ENCODE measurements at places on chromosomes 4 and X.

GRCh38 chr4:17066972-17067371, 168.5 kb upstream of the LDB2 start:
- DNase-seq: no peak

- DNase-seq: no peak
These were observed 83.1 kb upstream of the TEX13D start for GRCh38 chrX:124249345-124249744.

- no peak for DNase-seq
These were observed 55.4 kb upstream of the PLAC1 start for GRCh38 chrX:134713618-134714107.

DNA sequence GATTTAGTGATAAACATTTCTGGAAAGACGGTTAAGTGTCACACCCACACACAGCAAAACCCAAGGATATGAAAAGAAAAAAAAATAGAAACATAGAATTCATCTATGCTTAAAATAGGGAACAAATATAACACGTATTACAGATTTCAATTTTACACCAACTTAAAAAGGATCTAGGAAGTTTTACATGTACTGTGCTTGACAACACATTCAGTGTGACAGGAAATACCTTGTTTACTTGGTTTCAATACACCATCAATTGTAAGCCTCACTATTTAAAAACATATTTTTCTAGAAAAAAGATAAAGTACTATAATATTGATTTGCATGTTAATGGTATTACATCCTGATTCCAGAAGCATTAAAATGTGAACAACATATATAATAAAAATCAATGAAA, 77.0 kb upstream of the SPRY1 start:
- DNase-seq: no peak

- DNase-seq: no peak
These were observed 413.5 kb upstream of the GRIA3 start for GRCh38 chrX:122770581-122770980.

- no peak for DNase-seq
These were observed 285.0 kb downstream of the STIM2 start for GRCh38 chr4:27145597-27145996.

GRCh38 chr4:6767748-6768538, 14.6 kb upstream of the KIAA0232 start:
- no peak for DNase-seq

- DNase-seq: no peak
These were observed 26.8 kb upstream of the UGT2B4 start for GRCh38 chr4:69522554-69522953.

GRCh38 chr4:148006001-148006400, 274.1 kb downstream of the ARHGAP10 start:
- no peak for DNase-seq

DNA sequence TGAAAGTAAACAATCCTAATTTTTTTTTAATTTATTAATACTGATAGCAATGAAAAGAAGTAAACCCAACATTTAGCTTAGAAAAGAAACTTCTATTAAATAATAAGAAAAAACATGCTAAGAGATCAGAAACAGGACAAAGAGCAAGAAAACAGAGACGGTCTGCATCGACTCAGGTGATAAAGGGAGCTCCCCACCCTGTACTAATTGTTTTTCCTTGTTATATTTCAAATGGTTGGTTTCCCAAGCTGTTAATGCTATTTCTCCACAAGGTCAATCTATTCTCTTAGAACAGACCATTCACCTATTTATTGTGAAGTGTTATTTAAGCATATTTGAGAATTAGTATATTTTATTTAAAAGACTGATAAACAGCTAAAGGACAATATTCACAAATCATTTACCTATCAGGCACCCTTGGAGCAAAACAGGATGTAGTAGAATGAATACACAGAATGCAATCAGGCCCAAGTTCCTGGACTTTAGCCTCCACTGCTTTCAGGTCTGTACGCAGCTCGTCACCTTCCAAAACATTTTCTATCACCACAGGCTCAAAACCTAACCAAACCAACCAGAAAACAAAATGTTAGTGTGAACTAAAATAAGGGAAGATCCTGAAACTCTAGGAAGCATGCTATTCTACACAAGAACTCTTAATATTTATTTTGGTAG, 5.5 kb downstream of the SEPSECS start:
- no peak for DNase-seq

GRCh38 chr4:85701861-85702321, 226.9 kb downstream of the ARHGAP24 start:
- no peak for DNase-seq

DNA sequence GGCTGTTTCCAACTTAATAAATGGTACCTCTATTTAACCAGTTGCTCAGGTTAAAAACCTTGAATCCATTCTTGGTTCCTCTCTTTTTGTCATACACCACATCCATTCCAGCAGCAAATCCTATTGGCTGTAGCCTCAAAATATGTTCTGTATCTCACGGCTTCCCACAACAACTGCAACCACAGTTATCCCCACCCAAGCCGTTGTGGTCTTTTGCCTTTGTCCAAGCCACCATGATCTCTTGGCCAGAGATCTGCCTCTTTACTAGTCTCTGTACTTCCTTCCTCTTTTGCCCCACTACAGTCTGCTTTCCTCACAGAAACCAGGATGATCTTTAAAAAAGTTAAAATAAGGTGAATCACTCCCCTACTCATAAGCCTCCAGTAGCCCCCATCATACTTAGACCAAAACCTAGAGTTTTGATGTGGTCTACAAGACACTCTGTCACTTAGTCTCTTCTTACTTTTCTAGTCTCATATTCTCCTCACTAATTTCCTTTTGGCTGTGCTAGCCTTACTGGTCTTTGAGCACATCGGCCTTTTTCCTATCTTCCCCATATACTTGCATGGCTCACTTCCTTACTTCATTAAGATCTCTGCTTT, 10.3 kb downstream of the MAOA start:
- no peak for DNase-seq

GRCh38 chr4:34196375-34196774, 2047.9 kb downstream of the ARAP2 start:
- no peak for DNase-seq

DNA sequence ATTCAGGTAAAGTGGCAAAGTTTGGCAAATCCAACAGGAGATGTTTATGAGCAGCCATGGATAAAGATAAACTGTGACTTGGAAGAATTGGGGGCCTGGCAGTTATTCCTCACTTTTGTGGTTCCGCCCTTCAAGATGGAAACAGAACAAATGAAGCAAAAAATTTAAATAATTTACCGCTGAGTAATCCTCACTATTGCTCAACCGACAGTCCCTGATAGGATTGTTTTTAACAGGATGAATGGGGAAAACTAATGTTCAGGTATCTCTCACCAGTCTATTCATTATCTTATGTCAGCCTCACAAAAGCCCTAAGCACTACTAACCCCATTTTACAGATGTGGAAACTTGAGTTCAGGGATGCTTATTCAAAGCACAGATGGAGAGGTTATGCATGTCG, 90.8 kb downstream of the FNIP2 start:
- DNase-seq: no peak

DNA sequence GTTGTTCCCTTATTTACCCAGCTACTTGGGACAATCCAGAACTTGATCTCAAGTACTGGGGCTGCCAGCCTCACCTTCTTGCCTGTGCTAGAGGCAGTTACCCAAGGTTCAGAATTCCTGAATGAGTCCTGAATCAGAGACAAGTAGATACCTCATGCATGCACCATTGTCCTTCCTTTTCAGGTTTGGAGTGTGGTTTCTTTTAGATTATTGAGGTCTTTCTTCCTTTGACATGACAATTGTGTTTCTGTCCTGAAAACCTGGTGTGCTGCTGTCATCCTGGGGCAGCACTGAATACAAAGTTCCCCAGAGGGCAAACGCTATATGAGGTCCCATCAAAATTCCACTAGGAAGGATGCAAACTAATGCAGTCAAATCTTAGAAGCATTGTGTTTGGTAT, 3.5 kb downstream of the CXCL2 start:
- no peak for DNase-seq

DNA sequence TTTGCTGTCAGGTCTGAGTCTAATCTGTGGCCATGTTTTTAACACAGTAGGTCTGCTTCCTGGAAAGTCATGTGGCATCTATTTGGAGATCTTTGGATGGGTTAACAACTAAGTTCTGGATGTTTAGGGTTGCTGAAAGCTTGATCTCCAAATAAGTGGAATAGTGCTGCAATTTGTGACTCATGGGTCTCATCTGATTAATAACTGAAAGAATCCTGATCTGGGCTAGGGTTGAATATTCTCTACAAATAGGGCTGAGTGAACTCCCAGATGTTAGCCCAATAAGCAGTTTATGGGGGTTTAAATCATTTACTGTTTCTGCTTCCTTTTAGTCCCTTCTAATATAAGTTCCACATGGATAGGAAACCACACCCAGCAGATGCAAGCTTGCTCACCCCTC, 23.1 kb downstream of the CT47C1 start:
- DNase-seq: no peak

DNA sequence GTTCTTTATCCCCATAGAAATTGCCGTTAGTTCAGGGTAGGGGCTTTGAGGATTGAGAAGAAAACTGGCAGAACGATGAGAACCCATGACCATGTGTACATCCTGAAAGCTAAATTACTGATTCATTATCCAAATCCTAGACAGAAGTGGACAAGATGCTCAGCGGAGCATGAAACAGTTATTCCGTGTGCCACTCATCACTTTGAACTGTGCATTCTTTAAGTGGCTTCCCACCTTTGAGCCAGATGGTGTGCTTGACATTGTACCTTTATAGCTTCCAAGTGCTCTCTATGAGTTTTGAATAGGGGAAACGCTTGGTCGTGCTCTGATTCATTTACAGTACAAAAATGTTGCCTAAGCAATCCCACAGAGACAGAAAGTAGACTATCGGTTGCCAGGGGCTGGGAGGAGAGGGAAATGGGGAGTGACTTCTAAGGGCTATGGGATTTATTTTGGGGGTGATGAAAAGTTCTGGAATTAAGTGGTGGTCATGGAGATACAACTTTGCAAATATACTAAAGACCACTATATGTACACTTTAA, 100.0 kb downstream of the DOCK11 start:
- no peak for DNase-seq

DNA sequence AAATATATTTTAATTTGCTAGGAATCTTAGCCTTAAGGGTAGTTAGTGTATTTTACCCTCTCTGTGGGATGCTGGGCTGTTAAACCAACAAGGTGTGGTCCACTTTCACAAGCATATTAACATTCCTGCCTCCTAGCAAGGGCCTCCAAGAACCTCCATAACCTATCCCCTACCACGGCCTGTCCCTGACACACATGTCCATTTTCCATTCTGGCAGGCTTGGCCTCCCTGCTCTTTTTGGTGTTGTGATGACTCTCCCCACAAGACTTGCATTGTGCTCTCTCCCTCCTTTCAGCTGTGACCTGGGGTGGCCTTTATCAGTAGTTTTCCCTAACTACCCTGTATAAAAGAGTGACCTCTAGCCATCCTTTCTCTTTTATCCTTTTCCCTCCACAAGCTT, 120.2 kb downstream of the KLHL8 start:
- DNase-seq: no peak

- DNase-seq: no peak
These were observed 62.3 kb downstream of the RTL9 start for GRCh38 chrX:110420771-110421499.

DNA sequence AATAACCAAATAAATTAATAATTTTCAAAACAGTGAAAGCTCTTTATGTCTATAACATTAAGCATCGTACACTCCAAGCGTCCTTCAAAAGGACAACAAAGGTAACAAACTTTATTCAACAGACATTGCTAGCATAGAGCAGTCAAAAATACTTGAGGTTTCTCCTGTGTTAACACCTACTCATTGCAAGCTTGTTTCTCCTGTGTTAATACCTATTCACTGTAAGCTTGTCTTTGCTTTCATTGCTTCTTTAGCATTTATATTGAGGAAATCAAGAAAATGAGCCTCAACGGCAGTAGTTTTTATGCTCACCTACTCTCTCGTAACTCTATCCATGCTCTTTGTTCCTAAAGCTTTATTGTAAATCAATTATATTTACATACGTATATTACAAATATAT, 3.5 kb downstream of the SPOCK3 start:
- no peak for DNase-seq

DNA sequence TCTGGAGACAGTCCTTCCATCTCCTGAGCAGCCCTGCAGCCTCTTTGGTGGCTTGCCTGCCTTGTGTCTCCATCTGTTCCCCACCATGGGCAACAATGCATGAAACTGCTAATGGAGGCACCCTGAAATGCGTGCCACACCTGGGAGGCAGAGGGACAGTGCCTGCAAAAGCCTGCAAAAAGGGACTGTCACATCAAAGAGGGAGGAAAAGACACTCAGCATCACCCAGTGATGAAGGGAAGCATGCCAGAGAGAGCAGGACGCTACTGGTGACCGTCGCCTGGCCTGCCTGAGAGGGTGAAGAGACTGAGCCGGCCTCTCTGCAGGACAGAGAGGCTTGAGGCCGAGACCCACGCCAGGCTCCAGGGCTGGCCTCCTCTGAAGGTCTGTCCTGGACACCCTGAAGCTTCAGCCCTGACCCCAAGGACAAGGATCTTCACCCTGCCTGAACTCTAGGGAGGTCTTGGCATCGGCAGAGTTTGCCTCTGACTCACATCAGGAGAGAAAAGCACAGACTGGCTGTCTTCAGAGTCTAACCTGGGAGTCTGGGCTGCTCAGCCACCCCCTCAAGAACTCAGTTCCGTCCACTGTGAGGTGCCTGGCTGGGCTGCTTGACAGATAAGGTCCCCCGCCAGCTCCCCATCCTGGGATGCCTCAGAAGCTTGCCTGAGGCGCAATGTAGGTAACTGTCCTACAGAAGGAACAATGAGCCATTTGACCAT, 8.1 kb downstream of the ACSL1 start:
- no peak for DNase-seq

DNA sequence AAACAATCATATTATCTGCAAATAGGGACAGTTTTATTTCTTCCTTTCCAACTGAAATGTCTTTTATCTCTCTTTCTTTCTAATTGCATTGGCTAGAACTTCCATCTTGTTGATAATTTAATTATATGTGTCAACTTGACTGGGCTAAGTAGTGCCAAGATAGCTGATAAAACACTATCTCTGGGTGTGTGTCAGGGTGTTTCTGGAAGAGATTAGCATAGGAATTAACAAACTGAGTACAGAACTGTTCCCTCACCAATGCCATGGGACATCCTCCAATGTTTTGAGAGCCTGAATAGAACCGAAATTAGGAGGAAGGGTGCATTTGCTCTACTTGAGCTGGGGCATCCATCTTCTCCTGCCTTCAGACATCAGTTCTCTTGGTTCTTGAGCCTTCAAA, 1027.2 kb downstream of the FAT4 start:
- no peak for DNase-seq

- DNase-seq: no peak
These were observed 5.8 kb downstream of the UGT2B4 start for GRCh38 chr4:69489856-69490255.
